ENCODE measurements at places on chromosomes 7 and 10. TPM values are rescaled to one million over a fixed set of nuclear protein-coding genes. Genes with fewer than 3 reads are reported as not detected.

DNA sequence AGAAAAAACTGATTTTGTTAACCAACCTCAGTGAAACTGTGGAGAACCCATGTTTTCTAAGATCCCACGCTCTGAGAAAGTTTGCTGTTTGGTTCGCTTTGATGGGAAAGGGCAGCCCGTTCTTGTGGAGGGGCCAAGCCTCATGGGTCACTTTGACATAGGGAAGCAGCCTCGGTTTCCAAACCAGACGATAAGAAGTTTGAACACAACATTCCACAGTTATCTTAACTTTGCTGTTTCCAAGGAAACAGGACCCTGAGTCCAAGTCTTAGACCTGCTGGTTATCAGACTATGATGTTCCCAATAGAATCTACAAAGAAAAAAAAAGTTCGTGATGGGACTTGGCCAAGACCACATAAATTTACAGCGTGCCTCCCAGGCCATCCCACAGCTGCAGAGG, 182.3 kb downstream of the NRP1 start:
- no peak for DNase-seq

DNA sequence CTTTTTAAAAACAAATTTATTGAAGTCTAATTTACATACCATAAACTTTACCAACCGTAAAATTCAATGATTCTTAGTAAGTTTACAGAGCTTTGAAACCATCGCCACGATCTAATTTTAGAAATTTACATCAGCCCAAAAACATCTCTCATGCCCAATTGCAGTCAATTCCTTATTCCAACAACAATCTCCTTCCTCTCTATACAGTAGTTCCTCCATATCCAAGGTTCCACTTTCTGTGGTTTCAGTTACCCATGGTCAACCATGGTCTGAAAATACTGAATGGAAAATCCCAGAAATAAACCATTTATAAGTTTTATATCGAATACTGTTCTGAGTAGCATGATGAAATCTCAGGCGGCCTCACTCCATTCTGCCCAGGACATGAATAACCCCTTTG, 183.4 kb upstream of the ADCY1 start:
- DNase-seq, result no peak

DNA sequence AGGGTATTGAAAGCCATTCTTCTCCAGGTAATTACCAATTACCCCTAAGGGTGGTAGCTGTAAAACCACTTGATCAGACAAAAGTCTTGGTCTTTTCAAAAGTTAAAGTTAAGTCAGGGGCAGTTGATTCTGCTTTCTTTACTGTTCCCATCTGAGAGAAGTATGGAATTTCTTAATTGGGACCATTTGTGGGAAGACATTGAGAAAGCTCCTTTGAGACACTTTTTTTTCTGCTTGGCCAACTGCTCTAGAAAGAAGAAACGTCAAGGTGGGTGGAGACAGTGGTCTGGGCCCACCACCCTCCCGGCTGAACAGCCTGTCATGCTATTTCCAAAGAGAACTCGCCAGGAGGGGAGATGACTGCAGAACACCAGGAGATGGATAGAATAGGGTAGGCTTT, 45.3 kb downstream of the WNT2 start:
- no peak for DNase-seq

DNA sequence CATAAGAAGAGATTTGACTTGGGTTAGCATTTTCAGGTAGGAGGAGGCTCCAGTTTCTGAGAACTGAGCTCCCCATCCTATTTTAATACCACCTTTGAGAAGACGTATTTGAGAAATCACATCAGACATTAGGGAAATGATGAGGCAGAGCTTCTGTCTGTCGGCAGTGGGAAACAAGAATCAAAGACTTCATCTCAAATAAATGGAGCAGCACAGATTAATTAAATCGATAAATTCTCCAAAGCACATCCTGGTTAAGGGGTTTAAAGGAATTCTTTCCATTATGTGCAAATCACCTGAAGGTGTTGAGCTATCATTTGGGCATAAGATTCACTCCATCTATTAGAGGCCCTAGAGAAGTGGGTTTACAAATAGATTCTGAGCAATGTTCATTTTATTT, 7.6 kb downstream of the ADARB2 start:
- DNase-seq, result no peak

GRCh38 chr7:155861480-155861868, 49.2 kb upstream of the SHH start:
- peak; percentile 25 for DNase-seq

DNA sequence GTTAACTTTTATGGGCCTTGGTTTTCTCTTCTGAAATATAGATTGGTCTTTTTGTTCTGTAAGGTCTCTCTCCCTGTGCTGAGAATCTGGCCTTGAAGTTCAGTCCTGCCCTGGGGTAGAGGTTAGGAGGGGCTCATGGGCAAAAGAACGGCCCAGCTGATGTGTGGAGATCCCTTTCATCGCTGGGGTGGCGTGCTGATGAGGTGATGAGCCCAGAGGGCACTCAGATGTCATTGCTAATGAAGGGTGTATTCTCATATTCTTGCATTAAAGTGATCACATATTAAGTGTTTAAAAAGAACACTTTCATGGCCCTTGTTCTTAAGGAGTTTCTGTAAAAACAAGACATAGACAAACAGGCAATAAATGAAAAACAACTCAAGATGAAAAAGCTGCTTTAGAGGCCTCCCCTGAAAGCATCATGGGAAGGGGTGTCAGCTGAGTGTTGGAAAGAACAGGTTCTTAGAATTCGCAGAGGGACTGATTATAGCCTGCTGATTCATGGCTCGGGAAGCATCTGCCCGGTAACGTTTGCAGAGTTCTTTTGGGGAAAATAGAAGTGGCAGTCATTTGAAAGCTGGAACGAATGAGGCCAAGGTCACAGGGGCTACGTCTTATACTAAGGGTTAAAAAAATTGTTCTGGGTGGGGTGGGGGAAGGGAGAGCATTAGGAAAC, 72.5 kb upstream of the GPR158 start:
- no peak for DNase-seq

- DNase-seq, result peak; percentile 2
Measured at GRCh38 chr7:82012453-82012852, 242.6 kb upstream of the HGF start.

DNA sequence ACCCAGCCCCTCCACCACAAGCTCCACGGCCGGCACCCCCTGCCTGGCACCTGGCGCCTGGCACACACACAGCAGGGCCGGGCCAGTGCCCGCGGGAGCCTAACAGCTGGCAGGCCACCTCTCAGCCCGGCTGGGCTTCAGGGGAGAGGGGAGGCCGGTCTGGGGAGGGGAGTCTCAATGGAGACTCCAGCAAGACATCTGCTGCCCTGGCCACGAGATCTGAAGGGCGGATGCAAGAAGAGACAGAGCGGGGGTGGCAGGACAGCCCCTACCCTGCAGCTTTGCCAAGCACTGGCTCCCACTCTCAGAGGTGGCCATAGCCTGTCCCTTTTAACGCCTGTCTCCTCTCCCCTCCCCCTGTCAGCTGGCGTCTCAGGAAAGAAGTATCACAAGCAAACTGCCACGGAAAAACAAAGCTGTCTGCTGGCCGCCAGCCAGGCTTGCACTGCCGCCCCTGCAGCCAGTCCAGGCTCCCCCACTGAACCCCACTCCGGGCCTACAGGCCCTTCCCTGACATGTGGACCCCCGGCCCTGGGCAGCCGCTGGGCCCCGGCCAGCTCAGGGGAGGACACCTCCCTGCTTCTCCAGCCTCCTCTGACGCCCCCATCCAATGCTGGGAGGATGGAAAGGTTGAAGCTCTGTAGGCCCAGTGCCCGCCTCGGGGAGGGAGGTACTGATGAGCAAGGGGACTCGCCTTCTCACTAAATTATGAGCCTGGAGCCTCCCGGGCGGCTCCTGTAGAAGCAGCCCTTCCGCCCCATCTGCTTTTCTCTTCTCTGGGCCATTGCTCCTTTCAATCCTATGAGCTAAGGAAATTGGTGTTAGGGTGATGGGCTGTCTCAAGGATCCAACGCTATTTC, 178.4 kb downstream of the ARHGAP12 start:
- peak; percentile 41 for DNase-seq

DNA sequence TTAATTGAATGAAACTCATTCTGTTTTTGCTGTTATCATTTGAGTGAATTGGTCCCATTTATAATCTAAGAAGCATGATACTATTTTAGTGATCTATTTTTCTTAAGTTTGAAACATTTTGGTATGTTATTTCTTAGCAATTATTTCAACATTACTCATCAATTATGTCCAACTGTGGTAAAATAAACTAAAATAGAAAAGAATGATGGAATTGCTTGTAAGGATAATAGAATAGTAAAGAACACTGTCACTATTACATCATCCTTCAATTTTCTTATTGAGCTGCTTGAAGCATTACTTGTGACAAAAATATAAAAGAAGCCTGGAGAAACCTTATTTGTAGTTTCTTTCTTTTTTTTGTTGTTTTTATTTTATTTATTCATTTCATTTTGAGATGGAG, 42.4 kb downstream of the ZNF487 start:
- no peak for DNase-seq

DNA sequence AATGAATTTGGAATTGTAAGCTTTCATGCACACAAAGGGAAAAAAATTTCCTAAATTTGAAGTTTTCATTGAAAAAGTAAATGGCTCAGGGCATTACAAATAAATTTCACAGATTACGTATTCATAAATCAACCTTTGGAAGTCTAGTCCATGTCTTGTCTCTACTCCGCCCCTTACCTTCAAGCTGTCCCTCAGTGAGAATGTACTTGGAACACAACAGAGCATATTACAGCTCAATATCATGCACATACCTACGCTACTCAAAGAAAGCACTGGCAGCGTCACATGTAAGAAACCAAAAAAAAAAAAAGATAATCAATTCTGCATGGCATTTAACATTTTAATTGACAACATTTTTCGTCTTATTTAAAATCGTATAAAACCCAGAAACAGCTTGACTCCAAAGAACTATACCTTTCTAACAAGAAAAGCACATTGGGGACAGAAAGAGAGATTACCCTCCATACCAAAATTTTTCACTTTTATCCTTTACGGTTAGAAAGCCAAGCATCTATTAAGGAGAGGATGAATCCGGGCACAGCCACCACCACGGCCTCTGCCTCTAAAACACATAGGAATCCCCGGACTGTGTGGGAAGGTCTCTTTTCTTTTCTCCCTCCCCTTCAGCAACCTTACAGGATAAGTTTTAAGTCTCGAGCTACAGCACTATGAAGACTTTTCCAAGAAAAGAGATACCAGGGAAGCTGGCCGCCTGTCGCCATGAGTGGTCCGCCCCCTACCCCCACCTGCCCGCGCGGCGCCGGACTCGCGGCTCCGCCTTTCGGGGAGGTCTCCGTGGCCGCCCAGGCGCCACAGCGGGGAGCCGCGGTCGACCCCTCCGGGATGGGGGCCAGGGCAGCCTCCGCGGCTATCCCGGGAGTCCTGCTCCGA, 1.1 kb downstream of the JMJD1C start:
- DNase-seq, result peak; percentile 27

DNA sequence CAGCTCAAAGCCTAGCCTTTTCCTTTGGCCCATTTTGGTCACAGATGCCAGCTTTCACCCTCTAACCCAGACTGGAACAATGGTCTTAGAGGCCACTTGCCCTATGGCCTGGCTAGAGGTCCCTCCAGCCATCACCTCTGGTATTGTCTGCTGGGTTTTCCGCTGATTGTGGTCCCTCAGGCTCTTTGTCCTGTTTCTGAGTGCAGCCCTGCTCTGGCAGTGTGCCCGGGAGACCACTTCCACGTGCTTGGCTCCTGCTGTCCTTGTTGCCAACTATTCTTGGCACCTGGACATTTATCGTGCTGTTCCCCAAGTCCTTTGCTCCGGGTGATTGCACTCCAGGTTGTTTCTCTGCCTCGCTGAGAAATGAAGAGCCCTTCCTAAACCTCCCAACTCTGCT, 53.3 kb upstream of the FAM180A start:
- DNase-seq, result no peak

DNA sequence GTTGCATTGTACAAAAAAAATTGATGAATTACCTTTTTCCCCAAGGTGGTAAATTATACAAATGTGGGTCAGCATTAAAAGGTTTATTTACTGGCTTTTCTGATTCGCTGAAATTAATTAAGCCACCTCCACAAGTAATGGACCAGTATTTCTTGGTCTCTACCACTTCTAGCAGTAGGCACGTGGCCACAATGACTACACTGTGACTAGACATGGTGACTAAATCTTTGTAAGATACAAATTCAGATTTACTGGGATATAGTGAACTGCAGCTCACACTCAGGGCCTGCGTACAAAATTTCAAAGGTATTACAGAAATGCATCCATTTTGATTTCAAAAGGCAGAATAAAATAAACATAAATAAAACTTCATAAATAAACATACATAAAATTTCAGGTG, 10.9 kb downstream of the HPSE2 start:
- DNase-seq, result no peak

DNA sequence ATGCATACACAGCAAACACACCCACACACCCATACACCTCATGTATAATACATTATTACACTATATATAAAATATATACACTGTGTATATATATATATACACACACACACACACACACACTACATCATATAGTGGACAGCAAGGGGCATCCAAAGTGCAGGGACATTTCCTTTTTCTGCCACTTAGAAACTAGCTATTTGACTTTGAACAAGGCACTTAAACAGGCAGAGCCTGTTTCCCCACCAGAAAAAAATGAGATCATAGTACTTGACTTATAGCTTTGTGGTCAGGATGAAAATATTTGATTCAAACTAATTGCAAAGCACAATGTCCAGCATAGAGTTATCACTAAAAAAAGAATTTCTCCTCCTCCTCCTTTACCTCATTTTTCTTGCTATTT, 254.3 kb upstream of the NPVF start:
- DNase-seq, result no peak

DNA sequence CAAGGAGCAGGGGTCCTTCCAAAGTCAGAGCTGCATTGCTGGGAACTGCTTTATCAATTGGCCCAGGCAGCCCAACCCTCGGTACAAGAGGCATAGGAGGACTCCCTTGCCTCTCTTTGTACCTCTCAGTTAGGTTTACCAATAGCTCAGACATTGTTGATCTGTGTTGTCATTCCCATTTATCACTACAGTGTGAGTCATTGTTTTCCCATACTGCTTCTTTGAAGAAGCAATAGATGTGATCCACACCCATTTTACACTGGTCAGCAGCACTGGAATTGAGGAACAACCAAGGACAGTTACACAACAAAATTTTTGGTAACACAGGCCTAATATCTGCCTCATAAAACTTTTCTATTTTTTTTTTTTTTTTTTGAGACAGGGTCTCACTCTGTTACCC, 307.2 kb downstream of the SNX13 start:
- no peak for DNase-seq

The PNLIPRP2 gene
- not detected for total RNA-seq

The PRKCQ gene
- total RNA-seq, result 2.0 TPM

The POU6F2 gene
- 3.3 TPM for total RNA-seq

The GIMAP6 gene
- 6.9 TPM for total RNA-seq

The PTER gene
- 2.0 TPM for total RNA-seq

The CYP2C9 gene
- not detected for total RNA-seq

The CDH23 gene
- 3.3 TPM for total RNA-seq

The PRSS37 gene
- total RNA-seq, result not detected

The TAS2R41 gene
- total RNA-seq, result not detected

The LIPJ gene
- total RNA-seq, result 3.7 TPM

The OR2A1 gene
- not detected for total RNA-seq
